ENCODE measurements at places on chromosomes 3 and 15. TPM values are rescaled to one million over a fixed set of nuclear protein-coding genes. Genes with fewer than 3 reads are reported as not detected.
A peak's percentile ranks its signal among the peaks of the same experiment; 100 is the strongest.

DNA sequence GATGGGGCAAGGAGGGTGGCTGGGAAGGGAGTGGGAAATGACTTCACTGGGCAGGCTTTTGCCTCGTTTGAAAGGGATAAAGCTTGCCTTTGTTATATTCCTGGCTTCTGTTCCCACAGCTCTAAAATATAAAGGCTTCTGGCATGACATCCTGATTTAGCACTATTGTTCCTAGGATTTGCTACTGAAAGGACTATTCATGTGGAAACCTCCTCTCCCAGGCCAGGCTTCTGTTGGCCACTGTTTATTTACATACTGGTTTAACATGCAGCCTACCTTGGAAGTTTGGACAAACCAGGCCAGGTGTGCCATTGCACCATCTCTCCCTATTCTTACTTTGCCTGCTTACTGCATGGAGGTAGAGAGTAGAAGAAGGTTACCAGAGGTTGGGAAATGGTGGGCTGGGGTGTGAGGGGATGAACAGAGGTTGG lies 2.4 kb upstream of the LMCD1 start:
- H3K27me3 ChIP-seq: peaks cover 14% of the 10 kb centered on the region
- no peak overlapping the region for H3K27ac ChIP-seq
- no peaks in the 10 kb centered on the region for H3K36me3 ChIP-seq
- DNase-seq: no peak
- peaks cover 10% of the 10 kb centered on the region for H3K4me1 ChIP-seq

GRCh38 chr3:187929112-187929816 lies 184.0 kb upstream of the BCL6 start:
- peaks cover 38% of the 10 kb centered on the region for H3K4me1 ChIP-seq
- no peak overlapping the region for H3K4me3 ChIP-seq
- no peaks in the 10 kb centered on the region for H3K27me3 ChIP-seq
- no peak for DNase-seq
- peak overlapping the region; percentile 6 for H3K27ac ChIP-seq

DNA sequence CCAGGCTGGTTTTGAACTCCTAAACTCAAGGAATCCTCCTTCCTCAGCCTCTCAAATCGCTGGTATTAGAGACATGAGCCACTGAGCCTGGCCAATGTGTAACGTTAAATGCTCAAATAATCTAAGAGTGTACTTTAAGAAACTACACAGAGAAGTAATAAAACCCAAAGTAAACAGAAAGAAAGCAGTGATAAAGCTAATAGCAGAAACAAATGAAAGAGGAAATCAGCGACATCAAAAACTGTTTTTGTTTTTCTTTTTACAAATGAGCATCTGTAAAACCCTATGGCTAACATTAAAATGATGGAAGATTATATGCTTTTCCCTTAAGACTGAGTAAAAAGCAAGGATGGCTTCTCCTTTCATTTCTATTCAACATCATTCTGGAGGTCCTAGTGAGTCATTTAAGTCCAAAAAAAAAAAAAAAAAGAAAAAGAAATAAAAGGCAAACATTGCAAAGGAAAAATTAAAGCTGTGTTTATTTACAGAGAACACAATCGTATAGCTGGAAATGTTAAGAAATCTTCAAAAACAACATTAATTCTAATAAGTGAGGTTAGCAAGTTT lies 36.8 kb upstream of the FNDC3B start:
- no peaks in the 10 kb centered on the region for H3K27me3 ChIP-seq
- no peak for DNase-seq
- no peaks in the 10 kb centered on the region for H3K36me3 ChIP-seq
- H3K4me3 ChIP-seq: no peak overlapping the region
- H3K27ac ChIP-seq: no peak overlapping the region

DNA sequence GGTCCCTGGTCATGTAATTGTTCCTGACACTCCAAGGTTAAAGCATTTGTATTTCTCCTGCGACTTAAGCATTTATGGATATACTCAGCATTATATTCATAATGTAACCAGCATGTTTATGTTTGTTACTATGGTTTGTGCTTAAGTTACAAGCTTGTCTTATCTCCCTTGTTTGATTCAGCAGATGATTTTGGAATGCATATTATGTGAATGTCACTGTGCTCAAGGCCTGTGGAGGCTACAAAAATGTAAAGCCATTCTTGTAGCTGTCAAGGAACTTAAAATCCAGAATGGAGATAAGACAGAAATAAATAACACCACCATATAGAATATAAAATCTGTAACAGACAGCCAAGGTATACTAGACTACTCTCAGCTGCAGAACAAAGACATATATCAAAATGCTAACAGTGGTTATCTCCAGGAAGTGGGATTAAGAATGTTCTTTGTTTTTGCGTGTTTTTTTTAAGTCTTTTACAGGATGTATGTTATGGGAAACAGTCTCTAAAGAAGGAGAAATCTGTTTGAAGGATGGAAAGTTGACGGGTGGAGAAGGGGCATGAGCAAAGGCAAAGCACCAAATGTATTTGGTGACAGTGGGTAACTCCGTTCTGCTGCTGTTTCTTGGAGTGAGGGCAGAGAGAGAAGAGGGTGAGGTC lies 61.4 kb downstream of the IGF2BP2 start:
- H3K4me3 ChIP-seq: no peak overlapping the region
- H3K27ac ChIP-seq: no peak overlapping the region
- H3K4me1 ChIP-seq: peaks cover 2% of the 10 kb centered on the region
- DNase-seq: no peak
- no peaks in the 10 kb centered on the region for H3K36me3 ChIP-seq

DNA sequence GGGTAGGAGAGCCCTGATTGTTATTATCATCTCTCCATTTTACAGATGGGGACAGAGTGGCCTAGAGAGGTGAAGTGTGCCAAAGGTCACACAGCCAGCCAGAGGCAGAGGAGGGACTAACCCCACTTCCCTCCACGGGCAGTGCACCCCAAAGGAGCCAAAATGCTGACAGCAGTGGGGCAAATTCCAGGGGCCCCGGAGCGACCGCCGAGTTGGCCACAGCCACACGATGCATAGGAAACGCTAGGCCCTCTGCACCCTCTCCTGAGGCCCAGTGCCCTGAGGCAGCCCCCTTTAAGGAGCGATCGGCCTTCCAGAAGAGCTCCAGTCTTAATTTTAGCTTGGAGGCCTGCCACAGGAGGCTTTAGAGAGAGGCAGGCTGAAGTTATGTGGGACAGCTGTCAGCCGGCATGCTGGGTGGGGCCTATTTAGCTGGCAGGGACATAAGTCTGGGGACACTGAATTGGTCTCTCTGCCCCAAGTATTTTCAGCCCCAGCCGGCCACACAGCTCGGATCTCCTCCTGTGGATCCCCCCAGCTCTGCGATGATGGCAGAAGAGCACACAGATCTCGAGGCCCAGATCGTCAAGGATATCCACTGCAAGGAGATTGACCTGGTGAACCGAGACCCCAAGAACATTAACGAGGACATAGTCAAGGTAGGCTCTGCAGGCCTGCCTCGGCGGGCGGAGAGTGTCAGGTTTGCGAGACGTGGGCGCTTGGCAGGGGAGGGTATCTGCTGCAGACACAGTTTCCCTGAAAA lies at the start of gene CAV3:
CAV3 (plus strand) TSS at position 471 of the 763 bp plus-strand sequence; CDS start at position 546, 75 bp downstream.
- no peaks in the 10 kb centered on the region for H3K4me1 ChIP-seq
- H3K27ac ChIP-seq: no peak within 1 kb of the TSS
- H3K27me3 ChIP-seq: peaks cover 4% of the 10 kb centered on the region
- H3K36me3 ChIP-seq: no peaks in the 10 kb centered on the region

GRCh38 chr3:15382405-15382923 lies 44.9 kb downstream of the METTL6 start:
- DNase-seq: no peak
- no peak overlapping the region for H3K4me3 ChIP-seq
- no peaks in the 10 kb centered on the region for H3K36me3 ChIP-seq
- peaks cover 5% of the 10 kb centered on the region for H3K4me1 ChIP-seq

Gene PLCB2
- 55.0 TPM for total RNA-seq

Gene ATP2B2
- total RNA-seq: not detected

Gene IQCF5
- total RNA-seq: not detected

Gene KLHL6
- total RNA-seq: 82.4 TPM

- H3K4me1 ChIP-seq: peaks cover 5% of the 10 kb centered on the region
- no peaks in the 10 kb centered on the region for H3K36me3 ChIP-seq
- H3K4me3 ChIP-seq: no peak overlapping the region
- no peak for DNase-seq
- no peaks in the 10 kb centered on the region for H3K27me3 ChIP-seq
- no peak overlapping the region for H3K27ac ChIP-seq
Observed at GRCh38 chr15:57321973-57322601, 54.2 kb upstream of the CGNL1 start.

- H3K4me3 ChIP-seq: peak overlapping the region; percentile 93
- H3K36me3 ChIP-seq: peaks cover 43% of the 10 kb centered on the region
- H3K4me1 ChIP-seq: peaks cover 66% of the 10 kb centered on the region
- H3K27me3 ChIP-seq: no peaks in the 10 kb centered on the region
Observed at GRCh38 chr15:81297603-81298575, 26.1 kb downstream of the STARD5 start.

Gene CCR8
- total RNA-seq: not detected

Gene GJD2
- not detected for total RNA-seq

- peak overlapping the region; percentile 30 for H3K4me3 ChIP-seq
- H3K27ac ChIP-seq: no peak overlapping the region
- no peaks in the 10 kb centered on the region for H3K27me3 ChIP-seq
- peaks cover 38% of the 10 kb centered on the region for H3K4me1 ChIP-seq
- H3K36me3 ChIP-seq: no peaks in the 10 kb centered on the region
Observed at GRCh38 chr3:60094392-60094947, 1044.6 kb upstream of the CFAP20DC start.

All from activated naive CD4-positive, alpha-beta T cell treated with anti-CD3 and anti-CD28 coated beads for 36 hours (primary cell).